ENCODE measurements at places on chromosomes 12 and 14.

- DNase-seq: no peak
Observed at GRCh38 chr12:203462-204260, 10.3 kb downstream of the SLC6A12 start.

- DNase-seq: no peak
Observed at GRCh38 chr12:42426746-42427145, 100.8 kb downstream of the PPHLN1 start.

GRCh38 chr14:22497144-22497423, 91.9 kb downstream of the DAD1 start:
- no peak for DNase-seq

DNA sequence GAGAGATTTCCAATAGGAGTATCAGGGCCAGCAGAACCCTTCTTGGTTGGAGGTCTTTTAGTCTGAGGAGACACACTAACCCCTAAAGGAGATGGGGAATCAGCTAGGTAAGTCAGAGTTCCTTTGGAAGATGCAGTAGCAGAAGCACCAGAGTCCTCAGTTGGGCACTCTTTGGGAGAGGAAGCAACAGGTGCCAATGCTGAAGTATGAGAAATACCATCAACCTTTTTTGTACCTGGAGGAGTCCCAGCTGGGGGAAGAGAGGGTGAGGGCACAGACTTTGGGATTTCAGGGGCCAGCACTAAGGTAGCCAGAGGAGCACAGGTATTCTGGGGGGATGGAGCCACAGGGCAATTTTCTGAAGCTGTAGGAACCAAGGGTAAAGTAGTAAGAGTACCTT, 6.0 kb downstream of the NACA start:
- DNase-seq: no peak

GRCh38 chr12:2177003-2177402, 124.2 kb downstream of the CACNA1C start:
- DNase-seq: no peak

DNA sequence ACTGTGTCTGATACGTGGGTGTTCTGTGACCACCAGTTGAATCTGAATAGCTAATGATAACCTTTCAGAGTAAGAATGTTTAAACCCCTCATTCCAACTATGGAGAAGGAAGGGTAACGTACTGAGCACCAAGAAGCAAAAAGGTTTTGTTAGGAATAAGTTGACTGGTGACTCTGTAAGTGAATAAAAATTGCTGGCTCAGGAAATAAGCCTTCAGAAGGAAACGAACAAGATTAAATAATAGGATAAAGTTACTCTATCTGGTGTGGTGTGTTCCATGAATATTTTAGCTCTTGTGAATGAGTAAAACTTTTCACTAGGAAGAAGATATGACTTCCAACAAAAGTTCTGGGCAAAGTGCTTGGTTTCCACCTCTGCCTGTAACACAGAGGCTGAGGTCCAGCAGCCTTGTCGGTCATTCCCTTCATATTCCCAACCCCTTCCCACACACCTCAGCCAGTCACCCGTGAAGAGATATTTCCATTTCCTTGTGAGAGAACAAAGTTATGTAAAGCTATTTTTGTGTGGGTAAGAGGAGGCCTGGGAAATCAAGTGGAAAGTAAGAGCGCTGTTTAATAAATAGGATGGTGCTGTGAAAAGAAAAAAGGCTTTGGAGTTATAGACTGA, 47.1 kb downstream of the ARF6 start:
- DNase-seq: no peak

DNA sequence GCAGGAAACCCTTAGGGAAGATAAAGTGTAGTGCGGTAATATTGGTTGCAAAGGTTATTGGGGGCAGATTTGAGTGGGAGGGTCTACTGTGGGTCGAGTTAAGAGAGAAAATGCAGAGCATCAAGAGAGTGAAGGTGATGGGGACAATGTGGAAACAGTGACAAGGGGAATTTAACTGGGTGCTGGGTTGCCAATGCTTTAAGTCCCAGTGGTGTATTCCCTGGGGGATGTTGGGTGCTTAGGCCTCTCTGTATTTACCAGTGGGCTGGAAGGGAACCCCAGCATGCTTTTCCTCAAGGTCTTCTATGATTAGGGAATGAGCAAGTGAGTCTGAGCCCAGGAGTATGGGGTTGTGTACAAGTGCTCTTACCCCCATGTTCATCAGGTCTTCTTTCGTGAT, 10.6 kb downstream of the BCAT1 start:
- DNase-seq: no peak

GRCh38 chr14:26170885-26171284, 426.9 kb downstream of the NOVA1 start:
- no peak for DNase-seq

- DNase-seq: no peak
Observed at GRCh38 chr12:13777374-13777773, 204.0 kb downstream of the GRIN2B start.

- DNase-seq: no peak
Observed at GRCh38 chr12:51320695-51321320, 3.2 kb downstream of the BIN2 start.

DNA sequence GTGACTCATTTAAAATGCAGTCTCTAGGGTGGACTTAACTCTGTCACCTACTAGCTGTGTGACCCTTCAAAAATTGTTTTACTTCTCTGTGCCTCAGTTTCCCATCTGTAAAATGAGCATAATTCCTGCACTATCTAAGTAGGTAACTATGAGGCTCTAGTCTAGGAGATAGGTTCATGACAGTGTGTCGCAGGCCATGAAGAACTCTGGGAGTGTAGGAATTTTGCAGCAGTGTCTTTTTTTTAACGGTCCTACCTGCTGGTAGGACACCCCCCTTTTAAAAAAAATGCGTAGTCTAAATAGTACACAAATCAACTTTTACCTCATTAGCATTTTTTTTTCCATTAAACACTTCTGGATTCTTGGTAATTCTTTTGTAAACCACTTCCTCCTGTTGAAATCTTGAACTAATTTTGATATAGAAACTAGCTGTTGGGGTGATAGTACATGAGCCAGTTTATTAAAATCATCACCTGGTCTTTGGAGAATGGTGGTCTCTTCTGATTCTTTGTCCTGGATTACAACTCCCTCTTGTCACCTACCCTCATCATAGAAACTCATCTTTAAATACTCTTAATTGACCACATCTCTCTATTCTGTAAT, 86.0 kb upstream of the SLC38A2 start:
- DNase-seq: no peak

GRCh38 chr12:120139958-120140357, 23.4 kb upstream of the RAB35 start:
- no peak for DNase-seq

All from SW480 (cell line).